Endothelial cell (in vitro differentiated cells): ENCODE measurements at places on chromosomes 3 and 15. TPM values are rescaled to one million over a fixed set of nuclear protein-coding genes. Genes with fewer than 3 reads are reported as not detected.

DNA sequence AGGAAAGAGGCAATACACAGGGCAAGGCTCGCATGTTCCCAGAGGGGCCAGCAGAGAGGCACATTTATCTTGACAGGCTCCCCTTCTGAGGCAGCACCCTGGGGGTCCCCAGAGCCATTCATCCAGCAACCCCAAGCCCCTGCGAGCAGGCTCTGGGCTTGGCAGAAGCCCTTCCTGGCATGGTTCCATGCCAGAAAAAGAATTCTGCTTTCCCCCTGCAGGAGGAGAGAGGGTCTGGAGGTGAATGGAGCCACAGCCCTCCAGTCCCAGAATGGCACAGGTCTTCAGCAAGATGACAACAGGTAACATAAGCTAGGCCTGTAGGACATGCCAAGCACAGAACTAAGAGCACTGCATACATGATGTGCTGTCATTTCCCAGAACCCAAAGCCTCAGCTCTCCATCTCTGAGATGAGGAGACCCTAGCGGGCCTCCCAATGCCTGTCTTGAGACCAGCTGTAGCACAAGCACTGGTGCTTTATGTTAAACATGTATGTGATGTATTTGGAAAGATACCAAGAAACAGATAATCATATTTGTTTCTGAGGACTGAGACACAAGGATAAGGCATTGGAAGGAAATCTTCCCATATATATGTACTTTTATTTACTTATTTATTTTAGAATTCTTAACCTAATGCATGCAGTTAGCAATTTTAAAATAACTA, 121.6 kb downstream of the ALDH1A2 start:
- no peaks in the 10 kb centered on the region for H3K36me3 ChIP-seq
- no peak overlapping the region for H3K27ac ChIP-seq
- no peak for DNase-seq
- no peaks in the 10 kb centered on the region for H3K4me1 ChIP-seq
- no peak overlapping the region for H3K4me3 ChIP-seq

- no peak overlapping the region for H3K4me3 ChIP-seq
- H3K27ac ChIP-seq = peak overlapping the region; percentile 62
- no peaks in the 10 kb centered on the region for H3K27me3 ChIP-seq
These were observed 166.9 kb downstream of the SUCNR1 start for GRCh38 chr3:152040319-152040718.

- H3K27me3 ChIP-seq = peaks cover 9% of the 10 kb centered on the region
- H3K36me3 ChIP-seq = peaks cover 7% of the 10 kb centered on the region
- peak overlapping the region; percentile 77 for H3K27ac ChIP-seq
- DNase-seq = no peak
- peak overlapping the region; percentile 99 for H3K4me3 ChIP-seq
These were observed 2.9 kb downstream of the TLE3 start for GRCh38 chr15:70094690-70095311.

GRCh38 chr15:90036343-90036742, 35.2 kb downstream of the ZNF710 start:
- peaks cover 86% of the 10 kb centered on the region for H3K4me1 ChIP-seq
- H3K27ac ChIP-seq = peak overlapping the region; percentile 100
- peaks cover 10% of the 10 kb centered on the region for H3K36me3 ChIP-seq
- H3K4me3 ChIP-seq = peak overlapping the region; percentile 6

DNA sequence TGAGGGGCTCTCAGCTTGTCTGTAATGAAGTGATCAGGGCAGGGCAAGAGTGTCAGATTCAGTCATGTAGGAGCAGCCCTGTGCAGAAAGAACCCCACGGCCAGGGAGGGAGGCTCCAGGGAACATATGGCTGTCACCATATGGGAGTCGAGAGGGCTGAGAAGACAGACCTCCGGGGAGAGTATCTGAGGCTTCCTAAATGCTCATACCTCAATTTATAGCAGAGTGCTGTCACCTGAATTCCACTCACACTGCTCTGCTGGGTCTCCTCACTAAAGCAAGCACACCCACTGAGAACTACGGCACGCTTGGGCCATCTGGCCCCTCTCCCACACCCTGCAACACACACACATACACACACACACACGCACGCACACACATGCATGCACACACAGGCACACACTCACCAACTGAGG, 92.3 kb upstream of the TJP1 start:
- peaks cover 3% of the 10 kb centered on the region for H3K27me3 ChIP-seq
- no peaks in the 10 kb centered on the region for H3K36me3 ChIP-seq
- H3K4me3 ChIP-seq = no peak overlapping the region

GRCh38 chr3:140006331-140006730, 71.3 kb downstream of the CLSTN2 start:
- H3K36me3 ChIP-seq = no peaks in the 10 kb centered on the region
- H3K4me1 ChIP-seq = no peaks in the 10 kb centered on the region
- DNase-seq = no peak
- no peak overlapping the region for H3K27ac ChIP-seq
- no peaks in the 10 kb centered on the region for H3K27me3 ChIP-seq

GRCh38 chr15:60344987-60345386, 52.8 kb downstream of the ANXA2 start:
- peaks cover 25% of the 10 kb centered on the region for H3K36me3 ChIP-seq
- peaks cover 4% of the 10 kb centered on the region for H3K4me1 ChIP-seq
- no peak for DNase-seq
- peaks cover 4% of the 10 kb centered on the region for H3K27me3 ChIP-seq
- H3K27ac ChIP-seq = no peak overlapping the region
- H3K4me3 ChIP-seq = no peak overlapping the region

GRCh38 chr15:62782896-62783295, 259.7 kb upstream of the TPM1 start:
- no peak for DNase-seq
- no peak overlapping the region for H3K27ac ChIP-seq
- peaks cover 14% of the 10 kb centered on the region for H3K4me1 ChIP-seq
- H3K36me3 ChIP-seq = no peaks in the 10 kb centered on the region
- H3K4me3 ChIP-seq = no peak overlapping the region
- H3K27me3 ChIP-seq = peaks cover 2% of the 10 kb centered on the region

DNA sequence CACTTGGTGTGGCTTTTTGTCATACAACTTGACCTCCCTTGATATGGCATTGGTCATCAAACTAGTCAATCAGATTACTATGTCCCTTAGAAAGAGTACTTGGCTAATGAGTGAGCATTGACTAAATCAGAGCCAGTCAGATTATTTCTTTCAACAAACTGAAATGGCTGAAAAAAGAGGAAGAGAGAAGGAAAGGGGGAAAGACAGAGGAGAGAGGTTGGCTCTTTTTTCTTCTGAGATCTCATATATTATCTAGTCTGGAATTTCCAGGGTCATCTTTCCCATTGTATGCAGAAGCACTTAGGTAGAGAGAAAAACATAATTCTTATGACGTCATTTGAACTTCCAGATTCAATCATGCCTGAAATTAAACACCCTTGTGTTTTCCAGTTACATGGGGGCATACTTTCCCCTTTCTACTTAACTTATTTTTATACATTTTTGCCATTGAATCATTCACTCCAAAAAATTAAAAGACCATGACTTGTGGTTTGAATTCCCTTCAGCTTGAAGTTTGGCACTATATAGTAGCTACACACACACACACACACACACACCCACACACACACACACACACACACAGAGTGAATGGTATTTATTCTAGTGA, 387.8 kb downstream of the LSAMP start:
- DNase-seq = no peak
- H3K36me3 ChIP-seq = no peaks in the 10 kb centered on the region
- H3K27ac ChIP-seq = no peak overlapping the region
- no peaks in the 10 kb centered on the region for H3K27me3 ChIP-seq
- H3K4me3 ChIP-seq = no peak overlapping the region

- peaks cover 5% of the 10 kb centered on the region for H3K36me3 ChIP-seq
- H3K27me3 ChIP-seq = peaks cover 10% of the 10 kb centered on the region
- DNase-seq = no peak
- H3K4me3 ChIP-seq = peak overlapping the region; percentile 100
- H3K27ac ChIP-seq = peak overlapping the region; percentile 67
These were observed 575 bp upstream of the PCYT1A start for GRCh38 chr3:196288141-196288460.

DNA sequence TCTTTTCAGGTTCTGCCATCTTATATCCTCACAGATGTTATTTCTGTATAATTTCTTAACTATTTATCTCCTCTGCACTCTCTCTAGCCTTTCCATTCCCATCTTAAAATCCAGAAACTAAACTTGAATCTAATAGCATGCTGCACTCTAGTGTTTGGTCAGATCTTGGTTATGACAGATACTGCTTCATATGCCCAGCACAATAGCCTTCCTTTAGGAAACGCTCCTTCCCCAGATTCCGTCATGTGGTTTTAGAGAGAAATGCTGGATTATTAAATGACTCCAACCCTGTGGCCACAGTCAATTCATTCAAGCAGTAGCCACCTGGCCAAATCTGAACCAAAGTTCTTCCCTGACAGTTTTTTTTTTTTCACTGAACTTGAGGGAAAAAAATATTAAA, 19.4 kb downstream of the RASGRP1 start:
- H3K27me3 ChIP-seq = peaks cover 1% of the 10 kb centered on the region
- H3K4me3 ChIP-seq = no peak overlapping the region
- H3K27ac ChIP-seq = no peak overlapping the region
- no peak for DNase-seq
- H3K36me3 ChIP-seq = no peaks in the 10 kb centered on the region

Gene GHSR
- not detected for total RNA-seq

DNA sequence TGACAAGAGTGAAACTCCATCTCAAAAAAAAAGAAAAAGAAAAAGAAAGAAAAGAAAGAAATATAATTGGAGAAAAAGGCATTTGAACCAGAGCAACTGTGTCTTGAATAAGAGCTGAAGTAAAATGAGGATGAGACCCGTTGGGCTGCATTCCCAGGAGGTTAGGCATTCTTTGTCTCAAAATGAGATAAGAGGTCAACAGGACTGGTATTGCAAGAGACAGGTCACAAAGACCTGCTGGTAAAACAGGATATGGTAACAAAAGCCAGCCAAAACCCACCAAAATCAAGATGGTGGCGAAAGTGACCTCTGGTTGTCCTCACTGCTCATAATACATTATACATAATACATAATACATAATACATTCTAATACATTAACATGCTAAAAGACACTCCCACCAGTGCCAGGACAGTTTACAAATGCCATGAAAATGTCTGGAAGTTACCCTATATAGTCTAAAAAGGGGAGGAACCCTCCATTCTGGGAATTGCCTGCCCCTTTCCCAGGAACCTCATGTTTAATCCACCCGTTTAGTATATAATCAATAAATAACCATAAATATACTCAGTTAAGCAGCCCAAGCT, 8.6 kb upstream of the TIPIN start:
- DNase-seq = no peak
- no peak overlapping the region for H3K4me3 ChIP-seq
- H3K36me3 ChIP-seq = no peaks in the 10 kb centered on the region
- no peak overlapping the region for H3K27ac ChIP-seq
- no peaks in the 10 kb centered on the region for H3K27me3 ChIP-seq
- peaks cover 7% of the 10 kb centered on the region for H3K4me1 ChIP-seq

GRCh38 chr15:70096215-70097062, 1.3 kb downstream of the TLE3 start:
- H3K4me3 ChIP-seq = peak overlapping the region; percentile 99
- peak; percentile 67 for DNase-seq
- peaks cover 39% of the 10 kb centered on the region for H3K4me1 ChIP-seq

DNA sequence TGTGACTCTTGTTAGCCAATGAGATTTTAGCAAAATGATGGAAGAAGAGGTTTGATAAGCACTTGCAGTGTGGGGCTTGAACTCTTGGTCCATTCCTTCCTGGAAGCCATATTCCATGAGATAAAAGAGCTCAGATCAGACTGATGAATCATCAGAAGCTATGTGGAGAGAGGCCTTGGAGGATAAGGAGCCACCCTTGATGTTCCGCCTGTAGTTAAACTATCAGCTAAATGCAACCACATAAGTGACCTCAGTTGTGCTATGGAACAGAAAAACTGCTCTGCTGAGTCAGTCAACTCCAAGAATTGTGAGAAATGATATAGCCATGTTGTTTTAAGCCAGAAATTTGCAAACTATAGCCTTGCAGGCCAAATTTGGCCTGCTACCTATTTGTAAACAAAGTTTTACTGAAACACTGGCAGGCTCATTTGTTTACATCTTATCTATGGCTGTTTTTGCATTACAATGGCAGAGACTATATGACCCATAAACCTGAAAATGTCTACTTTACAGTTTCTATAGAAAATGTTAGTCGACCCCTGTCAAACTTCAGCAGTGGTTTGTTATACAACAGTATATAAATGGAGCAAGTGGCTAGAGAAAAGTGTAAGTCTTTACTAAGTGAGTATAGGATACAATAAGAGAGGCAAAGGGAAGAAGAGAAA, 27.6 kb upstream of the GAP43 start:
- no peak overlapping the region for H3K27ac ChIP-seq
- no peak for DNase-seq
- no peak overlapping the region for H3K4me3 ChIP-seq
- peaks cover 2% of the 10 kb centered on the region for H3K27me3 ChIP-seq

DNA sequence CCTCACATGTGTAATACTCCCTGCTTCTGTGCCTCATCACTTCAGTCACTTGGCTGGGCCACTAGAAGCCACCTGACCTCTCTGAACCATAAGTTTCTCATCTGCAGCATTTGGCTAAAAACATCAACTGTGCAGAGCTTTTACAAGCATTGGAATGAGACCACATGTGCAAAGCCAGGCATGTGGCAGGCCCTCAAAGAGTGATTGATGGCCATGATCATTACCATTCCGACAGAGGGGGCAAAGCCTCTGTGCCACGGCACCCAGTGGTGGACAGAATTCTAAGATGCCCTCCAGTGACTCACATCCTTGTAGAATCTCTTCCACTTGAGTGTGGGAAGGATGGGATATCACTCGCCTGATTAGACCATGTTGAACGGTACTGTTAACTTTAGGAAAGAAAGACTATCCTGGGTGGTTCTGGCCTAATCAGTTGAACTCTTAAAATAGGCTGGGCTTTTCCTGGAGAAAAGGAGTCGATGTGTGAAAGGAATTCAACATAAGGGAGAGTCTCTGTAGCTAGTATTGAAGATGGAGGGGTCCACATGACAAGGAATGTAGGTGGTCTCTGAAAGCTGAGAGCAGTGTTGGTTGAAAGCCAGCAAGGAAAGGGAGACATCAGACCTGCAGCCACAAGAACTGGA, 13.5 kb downstream of the CDCP1 start:
- H3K36me3 ChIP-seq = no peaks in the 10 kb centered on the region
- no peaks in the 10 kb centered on the region for H3K4me1 ChIP-seq
- H3K27me3 ChIP-seq = peaks cover 2% of the 10 kb centered on the region
- no peak overlapping the region for H3K27ac ChIP-seq

- no peaks in the 10 kb centered on the region for H3K4me1 ChIP-seq
- peaks cover 8% of the 10 kb centered on the region for H3K36me3 ChIP-seq
- no peak for DNase-seq
These were observed 20.7 kb downstream of the DUOX1 start for GRCh38 chr15:45150481-45150880.

GRCh38 chr3:46558184-46559043, 7.7 kb downstream of the LRRC2 start:
- H3K4me1 ChIP-seq = no peaks in the 10 kb centered on the region
- no peaks in the 10 kb centered on the region for H3K36me3 ChIP-seq
- H3K4me3 ChIP-seq = no peak overlapping the region
- peaks cover 5% of the 10 kb centered on the region for H3K27me3 ChIP-seq

- H3K36me3 ChIP-seq = no peaks in the 10 kb centered on the region
- H3K4me3 ChIP-seq = no peak overlapping the region
- H3K27me3 ChIP-seq = peaks cover 6% of the 10 kb centered on the region
- H3K27ac ChIP-seq = no peak overlapping the region
- no peak for DNase-seq
These were observed 74.4 kb downstream of the MGLL start for GRCh38 chr3:127747751-127748521.

Gene C3orf20
- total RNA-seq = 0.13 TPM

GRCh38 chr3:30260762-30261161, 345.6 kb upstream of the TGFBR2 start:
- H3K27me3 ChIP-seq = peaks cover 8% of the 10 kb centered on the region
- no peak overlapping the region for H3K4me3 ChIP-seq
- DNase-seq = no peak
- H3K4me1 ChIP-seq = peaks cover 18% of the 10 kb centered on the region
- no peaks in the 10 kb centered on the region for H3K36me3 ChIP-seq
- no peak overlapping the region for H3K27ac ChIP-seq
